Left cardiac atrium (tissue), 4 donors: ENCODE measurements at places on chromosomes 3 and 15. TPM values are rescaled to one million over a fixed set of nuclear protein-coding genes. Genes with fewer than 3 reads are reported as not detected.
A peak's percentile ranks its signal among the peaks of the same experiment; 100 is the strongest.

- DNase-seq = no peak
Observed at GRCh38 chr3:171959532-171960089, 79.8 kb upstream of the FNDC3B start.

- DNase-seq = peak; percentile 56
Observed at GRCh38 chr3:34260271-34261000, 462.0 kb downstream of the PDCD6IP start.

Gene MYH15
- 0.65 TPM for total RNA-seq

Gene LYZL4
- total RNA-seq = not detected

DNA sequence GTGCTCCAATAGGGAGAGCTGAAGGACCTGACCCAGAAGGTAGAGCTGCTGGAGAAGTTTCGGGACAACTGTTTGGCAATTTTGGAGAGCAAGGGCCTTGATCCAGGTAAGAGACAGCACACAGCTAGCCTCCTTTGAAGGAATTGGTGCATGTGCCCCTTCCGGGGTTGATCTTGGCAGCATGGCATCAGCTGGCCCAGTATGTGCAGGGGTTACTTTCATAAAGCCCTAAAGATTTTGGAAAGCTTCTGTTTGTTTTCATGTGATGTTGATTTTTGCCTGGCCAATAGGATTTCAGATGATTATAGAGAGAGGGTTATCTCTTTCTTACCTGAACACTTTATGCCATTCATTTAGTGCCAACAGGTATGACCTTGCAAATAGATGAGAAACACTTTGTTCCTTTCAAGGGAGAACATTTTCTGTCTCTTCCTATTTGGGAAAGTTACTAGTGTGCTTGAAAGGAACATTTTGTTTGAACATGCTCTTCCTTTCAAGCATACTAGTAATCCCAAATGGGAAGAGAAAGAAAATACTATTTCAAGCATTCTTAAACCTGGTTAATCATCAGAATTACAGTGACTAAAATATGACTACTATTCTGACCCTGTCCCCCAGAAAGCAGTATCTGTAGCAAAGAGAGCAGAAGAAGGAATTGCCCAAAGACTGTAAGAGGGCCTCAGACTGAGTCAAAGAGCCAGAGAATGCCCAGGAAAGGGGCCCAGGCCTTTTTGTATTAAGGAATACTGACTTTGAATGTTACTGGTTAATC, 7.5 kb downstream of the KNSTRN start:
- no peak for DNase-seq

GRCh38 chr3:108486941-108487340, 23.5 kb downstream of the MYH15 start:
- DNase-seq = peak; percentile 22

Gene IGSF10
- 11.5 TPM for total RNA-seq

Gene HHATL
- total RNA-seq = 706 TPM
